Gastroesophageal sphincter (tissue), 4 donors: ENCODE measurements at places on chromosomes 12 and 14. TPM values are rescaled to one million over a fixed set of nuclear protein-coding genes. Genes with fewer than 3 reads are reported as not detected.

DNA sequence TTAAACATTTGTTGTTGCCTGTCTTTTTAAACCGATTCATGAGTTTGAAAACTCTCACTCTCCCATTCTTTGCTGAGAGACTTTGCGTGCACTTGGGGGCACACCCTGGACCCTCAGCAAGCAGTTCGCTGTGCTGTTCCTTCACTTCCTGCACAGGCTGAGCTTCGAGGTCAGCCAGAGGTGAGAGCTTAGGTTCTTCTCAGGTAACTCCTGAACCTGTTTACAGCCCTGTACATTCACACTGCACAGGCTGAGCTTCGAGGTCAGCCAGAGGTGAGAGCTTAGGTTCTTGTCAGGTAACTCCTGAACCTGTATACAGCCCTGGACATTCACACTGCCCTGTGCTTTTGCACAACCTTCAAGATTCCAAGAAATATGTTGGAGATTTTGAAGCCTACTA is 9.8 kb upstream of the CLECL1 start:
- ATAC-seq = no peak

The HDAC7 gene
- total RNA-seq = 62.7 TPM

The SMCO3 gene
- total RNA-seq = 0.31 TPM

DNA sequence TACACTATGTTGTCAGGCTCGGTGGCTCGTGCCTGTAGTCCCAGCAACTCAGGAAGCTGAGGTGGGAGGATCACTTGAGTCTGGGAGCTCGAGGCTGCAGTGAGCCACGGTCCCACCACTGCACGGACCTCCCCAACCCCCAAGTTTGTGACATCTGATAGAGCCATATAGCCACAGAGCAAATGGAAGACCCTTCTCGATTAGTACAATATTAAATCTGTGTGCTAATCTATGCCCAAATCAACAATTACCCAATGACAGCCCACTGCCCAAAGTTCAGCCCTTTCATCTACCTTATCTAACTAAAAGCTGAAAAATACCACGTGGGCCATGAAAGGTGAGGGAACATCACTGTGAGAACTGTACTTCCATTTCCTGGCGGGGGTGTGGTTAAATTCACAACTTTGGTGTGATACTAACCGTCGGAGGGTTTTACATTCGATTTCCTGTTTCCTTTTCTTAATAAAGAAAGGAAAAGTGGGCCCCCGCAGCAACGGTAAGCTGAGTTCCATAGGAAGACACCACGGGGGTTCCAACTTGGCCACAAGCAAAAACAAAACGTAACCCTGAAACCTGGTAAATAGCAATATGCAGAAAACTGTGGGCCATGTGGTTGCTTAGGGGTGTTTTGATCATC is 31.2 kb upstream of the FOS start:
- ATAC-seq = no peak

The MUCL1 gene
- total RNA-seq = not detected

The ADAM21 gene
- total RNA-seq = 0.12 TPM

The WDHD1 gene
- 0.47 TPM for total RNA-seq

DNA sequence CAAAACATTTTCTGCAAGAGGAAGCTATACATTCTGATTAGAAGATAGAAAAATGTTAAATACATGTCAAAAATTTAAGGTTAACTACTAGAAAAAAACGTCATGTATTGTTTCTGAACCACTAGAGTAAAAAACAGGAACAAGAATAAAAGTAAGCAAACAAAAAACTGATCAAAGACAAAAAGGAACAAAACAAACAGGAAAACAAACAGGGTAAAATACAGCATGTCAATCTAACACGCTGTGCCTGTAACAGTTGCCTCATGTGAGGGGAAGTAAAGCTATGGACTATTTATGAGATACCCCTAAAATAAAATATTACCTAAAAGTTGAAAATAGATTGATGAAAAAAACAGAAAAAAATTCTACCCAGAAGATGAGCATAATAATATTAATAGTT is 43.9 kb downstream of the EGLN3 start:
- ATAC-seq = no peak

DNA sequence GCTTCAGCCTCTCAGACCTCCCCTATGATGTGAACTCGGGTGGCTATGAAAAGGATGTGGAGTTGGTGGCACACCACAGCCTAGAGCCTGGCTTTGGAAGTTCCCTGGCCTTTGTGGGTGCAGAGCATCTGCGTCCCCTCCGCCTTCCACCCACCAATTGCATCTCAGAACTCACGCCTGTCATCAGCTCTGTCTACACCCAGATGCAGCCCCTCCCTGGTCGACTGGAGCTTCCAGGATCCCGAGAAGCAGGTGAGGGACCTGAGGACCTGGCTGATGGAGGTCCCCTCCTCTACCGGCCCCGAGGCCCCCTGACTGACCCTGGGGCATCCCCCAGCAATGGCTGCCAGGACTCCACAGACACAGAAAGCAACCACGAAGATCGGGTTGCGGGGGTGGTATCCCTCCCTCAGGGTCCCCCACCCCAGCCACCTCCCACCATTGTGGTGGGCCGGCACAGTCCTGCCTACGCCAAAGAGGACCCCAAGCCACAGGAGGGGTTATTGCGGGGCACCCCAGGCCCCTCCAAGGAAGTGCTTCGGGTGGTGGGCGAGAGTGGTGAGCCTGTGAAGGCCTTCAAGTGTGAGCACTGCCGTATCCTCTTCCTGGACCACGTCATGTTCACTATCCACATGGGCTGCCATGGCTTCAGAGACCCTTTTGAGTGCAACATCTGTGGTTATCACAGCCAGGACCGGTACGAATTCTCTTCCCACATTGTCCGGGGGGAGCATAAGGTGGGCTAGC is 7.0 kb upstream of the RPS26 start:
- no peak for ATAC-seq

- ATAC-seq = no peak
Observed at GRCh38 chr12:71442567-71442931, 3.0 kb downstream of the LGR5 start.
